Activated T-cell treated with anti-CD3 and anti-CD28 coated beads, Interleukin-2, amount 50 U/mL, for 72 hours (primary cell): ENCODE measurements at places on chromosomes 3 and 15.
A peak's percentile ranks its signal among the peaks of the same experiment; 100 is the strongest.

DNA sequence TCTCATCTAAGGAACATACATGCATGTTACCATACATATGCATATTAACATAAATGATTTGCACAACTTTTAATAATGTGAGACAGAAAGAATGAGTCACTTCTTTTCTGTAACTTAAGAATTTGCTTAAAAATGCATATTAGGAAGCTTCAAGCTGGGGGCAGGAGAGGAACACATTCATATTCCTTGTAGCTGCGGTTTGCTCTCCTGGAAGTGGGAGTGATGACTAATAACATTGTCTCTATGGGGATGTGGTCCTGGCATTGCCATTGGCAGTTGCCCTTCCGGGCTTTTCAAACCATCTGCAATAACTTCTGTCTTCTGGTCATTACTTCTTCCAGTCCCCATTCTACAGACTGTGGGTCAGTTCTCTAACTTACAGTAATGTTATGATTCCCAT, 15.6 kb downstream of the CHST2 start:
- DNase-seq, result no peak
- H3K27ac ChIP-seq, result no peak overlapping the region
- H3K4me1 ChIP-seq, result peaks cover 17% of the 10 kb centered on the region
- no peak overlapping the region for H3K4me3 ChIP-seq
- no peaks in the 10 kb centered on the region for H3K27me3 ChIP-seq
- H3K36me3 ChIP-seq, result no peaks in the 10 kb centered on the region

DNA sequence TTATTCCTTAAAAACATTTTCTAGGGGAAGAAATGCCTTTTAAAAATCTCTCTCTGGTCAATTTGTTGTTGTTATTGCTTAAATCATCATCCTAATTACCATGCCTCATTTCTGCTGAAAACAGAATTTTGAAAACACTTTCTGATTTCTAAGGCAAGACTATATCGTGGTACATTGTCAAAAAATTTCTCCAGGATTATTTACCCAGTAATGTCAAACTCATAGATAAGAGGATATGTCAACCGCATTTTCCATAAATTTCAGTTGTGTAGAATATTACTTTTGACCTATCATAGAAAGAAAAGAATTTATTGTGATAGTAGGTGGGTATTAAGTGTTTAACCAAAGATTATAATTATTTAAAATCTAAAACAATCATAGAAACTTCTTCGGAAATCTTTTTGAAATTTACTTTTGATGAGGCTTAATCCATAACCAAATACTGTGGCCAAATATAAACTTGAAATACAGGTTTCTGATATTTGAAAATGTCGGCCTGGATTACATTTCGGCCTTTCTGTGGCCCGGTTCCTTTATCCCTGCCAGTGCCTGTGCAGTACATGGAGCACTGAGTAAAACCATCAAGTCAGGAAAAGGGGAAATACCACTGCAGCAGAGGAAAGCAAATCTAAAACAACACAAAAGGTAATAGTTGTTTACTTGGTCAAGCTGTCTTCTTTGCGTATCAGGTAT, 173.4 kb downstream of the MYRIP start:
- no peak for DNase-seq
- H3K27ac ChIP-seq, result no peak overlapping the region
- no peak overlapping the region for H3K4me3 ChIP-seq
- H3K4me1 ChIP-seq, result no peaks in the 10 kb centered on the region

DNA sequence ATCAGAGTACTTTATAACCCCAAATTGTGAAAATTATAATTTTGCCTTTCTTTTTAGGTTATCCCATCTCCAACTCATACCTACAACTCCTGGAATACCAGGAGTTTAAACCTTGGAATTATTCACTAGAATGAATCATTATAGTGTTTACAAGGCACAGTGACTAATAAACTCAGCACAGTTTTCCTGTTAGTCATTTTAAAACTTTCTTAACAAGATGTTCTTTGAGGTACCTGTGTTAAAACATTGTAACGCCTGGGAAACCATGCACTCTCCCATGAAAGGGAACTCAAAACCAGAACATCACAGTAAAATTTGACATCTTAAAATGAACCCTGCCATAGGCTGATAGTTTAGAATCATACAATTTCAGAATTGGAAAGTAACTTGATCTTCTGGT, 132.4 kb upstream of the OSTN start:
- no peaks in the 10 kb centered on the region for H3K4me1 ChIP-seq
- no peak overlapping the region for H3K4me3 ChIP-seq
- DNase-seq, result no peak
- H3K36me3 ChIP-seq, result no peaks in the 10 kb centered on the region

- H3K4me3 ChIP-seq, result no peak overlapping the region
- DNase-seq, result no peak
- H3K27me3 ChIP-seq, result peaks cover 10% of the 10 kb centered on the region
- no peaks in the 10 kb centered on the region for H3K36me3 ChIP-seq
- H3K27ac ChIP-seq, result no peak overlapping the region
Measured at GRCh38 chr15:71207141-71207540, 91.9 kb downstream of the THSD4 start.

DNA sequence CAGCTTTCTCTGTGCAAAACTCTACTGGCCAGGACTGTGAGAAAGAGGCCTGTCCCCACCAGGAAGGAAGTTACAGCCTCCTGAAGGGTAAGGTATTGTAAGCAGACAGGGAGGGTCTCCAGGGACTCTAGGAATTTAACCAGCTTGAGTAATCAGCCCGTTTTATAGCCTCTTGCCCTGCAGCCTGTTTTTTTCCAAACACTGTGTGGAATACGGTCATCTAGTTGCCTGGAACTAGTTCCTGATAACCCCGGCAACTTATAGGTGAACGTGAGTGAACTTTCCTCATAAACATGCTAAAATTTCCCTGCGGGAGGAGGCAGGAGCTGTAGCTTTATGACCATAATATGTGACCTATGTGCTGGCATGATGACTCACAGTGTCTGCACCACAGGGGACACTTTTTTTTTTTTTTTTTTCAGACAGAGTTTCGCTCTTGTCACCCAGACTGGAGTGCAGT, 60.1 kb upstream of the DAZL start:
- peak; percentile 17 for DNase-seq
- H3K4me1 ChIP-seq, result no peaks in the 10 kb centered on the region
- no peak overlapping the region for H3K4me3 ChIP-seq
- H3K27me3 ChIP-seq, result peaks cover 22% of the 10 kb centered on the region
- no peaks in the 10 kb centered on the region for H3K36me3 ChIP-seq

GRCh38 chr3:184334470-184335158, 2.8 kb upstream of the FAM131A start:
- peak overlapping the region; percentile 59 for H3K4me3 ChIP-seq
- DNase-seq, result peak; percentile 51
- peaks cover 24% of the 10 kb centered on the region for H3K36me3 ChIP-seq
- no peaks in the 10 kb centered on the region for H3K27me3 ChIP-seq

GRCh38 chr15:43215961-43216360, 4.9 kb downstream of the EPB42 start:
- no peaks in the 10 kb centered on the region for H3K36me3 ChIP-seq
- no peak overlapping the region for H3K4me3 ChIP-seq
- no peak for DNase-seq
- no peak overlapping the region for H3K27ac ChIP-seq
- H3K27me3 ChIP-seq, result peaks cover 7% of the 10 kb centered on the region

DNA sequence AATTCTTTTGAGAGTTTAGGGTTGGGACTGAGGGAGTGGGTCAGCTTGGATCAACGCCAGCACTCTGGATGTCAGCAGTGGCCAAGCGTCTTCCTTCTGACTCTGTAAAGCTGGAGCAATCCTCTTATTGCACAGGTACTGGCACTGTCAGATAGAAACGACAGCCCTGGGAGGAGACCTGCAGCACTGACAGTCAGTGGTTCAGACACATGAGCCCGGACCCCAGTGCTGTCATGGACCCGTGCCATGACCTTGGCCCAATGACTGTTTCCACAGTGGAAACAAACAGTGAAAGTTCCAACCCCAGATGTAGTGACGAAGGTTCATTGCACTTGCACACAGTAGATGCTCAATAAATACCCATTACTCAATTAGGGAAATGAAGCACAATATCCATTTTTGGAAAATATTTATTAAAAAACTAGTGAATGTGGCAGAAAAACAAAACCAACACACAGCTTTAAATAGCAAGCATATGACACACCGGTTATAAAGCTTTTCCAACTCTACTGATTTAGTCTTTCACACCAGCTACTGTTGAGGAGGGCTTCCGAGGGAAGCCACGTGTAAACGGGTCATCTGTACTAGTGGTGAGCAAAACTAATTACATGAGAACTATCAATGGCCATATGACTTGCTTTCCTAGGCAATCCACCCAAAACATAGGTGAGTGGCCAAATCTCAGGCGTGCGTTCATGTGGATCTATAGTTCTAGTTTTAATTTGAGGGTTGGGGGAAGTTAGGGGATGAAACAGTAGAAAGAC, 22.1 kb downstream of the SIAH2 start:
- peak; percentile 69 for DNase-seq
- H3K27ac ChIP-seq, result peak overlapping the region; percentile 98
- no peaks in the 10 kb centered on the region for H3K27me3 ChIP-seq
- H3K36me3 ChIP-seq, result peaks cover 30% of the 10 kb centered on the region
- H3K4me1 ChIP-seq, result peaks cover 100% of the 10 kb centered on the region
- peak overlapping the region; percentile 94 for H3K4me3 ChIP-seq

GRCh38 chr3:114446600-114446999, 152.8 kb downstream of the TIGIT start:
- no peak for DNase-seq
- peaks cover 8% of the 10 kb centered on the region for H3K4me1 ChIP-seq
- no peak overlapping the region for H3K27ac ChIP-seq
- H3K4me3 ChIP-seq, result no peak overlapping the region
- no peaks in the 10 kb centered on the region for H3K36me3 ChIP-seq
- H3K27me3 ChIP-seq, result no peaks in the 10 kb centered on the region

GRCh38 chr15:75684648-75685047, 28.0 kb downstream of the CSPG4 start:
- no peaks in the 10 kb centered on the region for H3K4me1 ChIP-seq
- H3K27me3 ChIP-seq, result no peaks in the 10 kb centered on the region
- H3K4me3 ChIP-seq, result no peak overlapping the region
- H3K27ac ChIP-seq, result no peak overlapping the region
- H3K36me3 ChIP-seq, result no peaks in the 10 kb centered on the region

DNA sequence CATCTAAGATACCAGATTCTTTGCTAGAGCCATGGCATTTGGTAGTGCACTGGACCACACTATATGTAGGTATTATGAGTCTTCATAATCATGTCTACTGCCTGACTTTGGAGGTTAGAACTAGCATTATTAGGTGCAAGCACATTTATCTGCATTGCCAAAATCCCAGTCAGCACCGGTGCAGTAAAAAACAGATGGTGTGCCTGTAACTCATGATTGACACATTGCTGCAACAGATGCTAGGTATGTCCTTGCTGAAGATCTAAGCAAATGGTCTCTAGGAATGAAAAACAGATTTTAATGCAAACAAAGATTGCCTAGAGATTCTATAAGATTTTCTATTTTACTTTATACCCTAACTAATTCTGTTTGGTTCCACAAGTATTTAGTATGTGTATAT, 47.7 kb downstream of the MYO5A start:
- H3K27ac ChIP-seq, result no peak overlapping the region
- H3K4me3 ChIP-seq, result no peak overlapping the region
- DNase-seq, result no peak
- H3K36me3 ChIP-seq, result no peaks in the 10 kb centered on the region
- H3K4me1 ChIP-seq, result peaks cover 54% of the 10 kb centered on the region

DNA sequence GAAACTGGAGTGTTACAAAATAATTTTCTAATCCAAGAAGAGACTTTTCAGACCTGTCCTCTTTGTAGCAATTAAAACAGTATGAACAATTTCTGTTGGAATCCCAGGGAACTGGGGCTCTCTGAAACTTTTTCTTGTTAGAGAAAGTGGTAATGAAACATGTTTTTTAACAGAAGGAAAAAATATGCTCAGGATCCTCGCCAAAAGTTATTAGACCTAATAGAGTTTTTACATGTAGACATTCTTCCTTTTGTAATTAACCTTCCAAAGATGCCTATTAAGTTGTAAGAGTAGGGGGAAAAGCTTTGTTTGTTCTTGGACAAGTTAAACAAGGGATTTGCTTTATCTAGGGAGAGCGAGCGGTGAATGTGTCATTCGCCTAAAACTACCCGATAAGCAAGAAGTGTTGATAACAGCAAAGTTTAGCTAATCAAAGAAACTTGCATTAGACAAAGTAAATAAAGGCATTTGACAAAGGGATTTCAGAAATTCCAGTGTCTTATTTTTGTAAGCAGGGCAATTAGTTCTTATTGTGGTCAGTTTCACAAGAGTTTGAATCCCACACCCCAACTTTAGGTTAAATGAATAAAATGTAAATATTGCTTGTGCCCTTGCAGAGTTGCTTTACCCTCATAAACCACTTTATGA, 2.3 kb downstream of the RARB start:
- DNase-seq, result no peak
- H3K27me3 ChIP-seq, result peaks cover 64% of the 10 kb centered on the region
- H3K27ac ChIP-seq, result no peak overlapping the region
- H3K4me1 ChIP-seq, result no peaks in the 10 kb centered on the region
- no peak overlapping the region for H3K4me3 ChIP-seq
